PC-3 (cell line): ENCODE measurements at places on chromosomes 2 and 18. TPM values are rescaled to one million over a fixed set of nuclear protein-coding genes. Genes with fewer than 3 reads are reported as not detected.

DNA sequence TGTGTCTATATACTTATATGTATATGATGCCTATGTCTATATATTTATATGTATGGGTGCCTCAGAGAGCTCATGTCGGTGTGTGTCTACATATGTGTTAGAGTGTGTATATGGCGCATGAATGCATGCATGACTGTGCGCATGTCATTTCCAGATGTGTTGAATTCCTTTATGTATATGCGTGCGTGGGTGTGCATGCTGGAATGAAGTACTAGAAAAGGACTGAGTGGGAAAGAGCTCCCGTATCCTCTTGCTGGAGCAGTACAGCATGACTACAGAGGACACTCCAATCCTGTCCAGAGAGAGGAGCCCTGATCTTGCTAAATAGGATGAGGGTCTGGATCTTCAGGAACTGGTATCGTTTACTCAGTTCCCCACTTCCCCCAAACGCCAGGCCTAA lies 56.8 kb upstream of the LRPPRC start:
- DNase-seq = no peak

DNA sequence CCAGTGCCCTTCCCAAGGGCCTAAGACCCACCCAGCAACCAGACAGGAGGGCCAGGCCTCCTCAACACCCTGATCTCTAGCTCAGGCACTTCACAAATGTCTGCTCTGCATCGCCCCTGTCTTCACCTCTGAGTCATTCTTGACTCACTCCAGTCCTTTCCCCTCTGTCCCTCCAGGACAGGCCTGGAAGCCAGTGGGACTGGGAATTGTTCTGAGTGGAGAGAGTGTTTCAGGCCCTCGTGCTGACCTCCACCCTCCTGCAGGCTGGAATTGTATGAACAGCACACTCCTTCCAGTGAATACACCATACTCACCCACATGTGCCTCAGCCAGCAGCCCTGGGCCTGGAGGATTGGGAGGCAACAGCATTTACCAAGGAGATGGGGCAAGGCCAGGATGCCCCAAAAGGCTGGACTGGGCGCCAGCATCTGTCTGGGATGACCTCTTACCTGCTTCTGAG lies 304.2 kb downstream of the CYP26B1 start:
- peak; percentile 73 for DNase-seq

DNA sequence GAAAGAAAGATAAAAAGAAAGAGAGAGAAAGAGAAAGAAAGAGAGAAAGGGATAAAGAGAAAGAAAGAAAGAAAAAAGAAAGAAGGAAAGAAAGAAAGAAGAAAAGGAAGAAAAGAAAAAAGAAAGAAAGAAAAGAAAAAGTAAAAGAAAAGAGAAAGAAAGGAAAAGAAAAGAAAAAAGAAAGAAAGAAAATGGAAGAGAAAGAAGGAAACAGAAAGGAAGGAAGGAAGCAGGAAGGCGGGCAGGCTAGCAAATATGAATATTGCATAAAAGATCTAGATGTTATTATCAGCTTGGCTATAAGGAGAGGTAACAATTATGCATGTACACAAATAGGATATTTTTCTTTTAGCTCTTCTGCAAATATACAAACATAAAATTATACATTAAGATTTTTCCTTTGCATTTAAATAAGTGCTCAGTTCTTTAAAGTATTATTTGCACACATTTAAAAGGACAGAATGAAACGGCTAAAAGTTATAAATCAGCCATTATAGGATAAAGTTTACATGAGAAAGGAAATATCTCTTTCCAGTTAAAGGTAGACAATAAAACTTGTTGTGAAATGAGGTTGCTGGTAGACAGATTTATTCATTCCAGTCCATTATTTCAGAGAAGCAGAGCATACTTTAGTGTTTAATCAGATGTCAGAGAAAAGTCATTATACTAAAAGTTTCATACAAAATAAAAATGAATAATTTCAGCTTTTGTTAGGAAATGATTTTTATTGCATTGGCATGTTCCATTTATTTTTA lies 511.4 kb downstream of the KCNJ3 start:
- no peak for DNase-seq

UGT1A3 gene
- not detected in 2 replicates for total RNA-seq

IL37 gene
- total RNA-seq = 1.6 and 2.6 TPM in 2 replicates
